ENCODE measurements at places on chromosomes 11 and 22.

DNA sequence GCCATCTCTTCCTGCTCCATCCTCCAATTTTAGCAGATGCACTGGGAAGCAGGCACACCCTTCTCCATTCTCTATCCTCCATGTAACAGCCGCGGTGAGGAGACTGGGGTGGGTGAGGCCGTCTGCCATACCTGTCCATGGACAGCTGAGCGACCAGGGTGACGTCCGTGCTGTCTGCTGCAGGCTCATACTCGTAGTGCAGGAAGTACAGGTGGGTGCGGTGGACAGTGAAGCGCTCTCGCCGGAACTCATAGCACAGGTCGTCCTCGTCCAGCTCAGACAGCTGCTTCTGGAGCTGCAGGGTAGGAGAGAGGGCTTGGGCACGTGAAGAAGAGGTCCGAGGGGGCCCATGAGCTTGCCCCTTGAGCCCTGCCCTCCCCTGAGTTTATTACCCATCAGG lies 257.8 kb upstream of the SYN3 start:
- DNase-seq = no peak

DNA sequence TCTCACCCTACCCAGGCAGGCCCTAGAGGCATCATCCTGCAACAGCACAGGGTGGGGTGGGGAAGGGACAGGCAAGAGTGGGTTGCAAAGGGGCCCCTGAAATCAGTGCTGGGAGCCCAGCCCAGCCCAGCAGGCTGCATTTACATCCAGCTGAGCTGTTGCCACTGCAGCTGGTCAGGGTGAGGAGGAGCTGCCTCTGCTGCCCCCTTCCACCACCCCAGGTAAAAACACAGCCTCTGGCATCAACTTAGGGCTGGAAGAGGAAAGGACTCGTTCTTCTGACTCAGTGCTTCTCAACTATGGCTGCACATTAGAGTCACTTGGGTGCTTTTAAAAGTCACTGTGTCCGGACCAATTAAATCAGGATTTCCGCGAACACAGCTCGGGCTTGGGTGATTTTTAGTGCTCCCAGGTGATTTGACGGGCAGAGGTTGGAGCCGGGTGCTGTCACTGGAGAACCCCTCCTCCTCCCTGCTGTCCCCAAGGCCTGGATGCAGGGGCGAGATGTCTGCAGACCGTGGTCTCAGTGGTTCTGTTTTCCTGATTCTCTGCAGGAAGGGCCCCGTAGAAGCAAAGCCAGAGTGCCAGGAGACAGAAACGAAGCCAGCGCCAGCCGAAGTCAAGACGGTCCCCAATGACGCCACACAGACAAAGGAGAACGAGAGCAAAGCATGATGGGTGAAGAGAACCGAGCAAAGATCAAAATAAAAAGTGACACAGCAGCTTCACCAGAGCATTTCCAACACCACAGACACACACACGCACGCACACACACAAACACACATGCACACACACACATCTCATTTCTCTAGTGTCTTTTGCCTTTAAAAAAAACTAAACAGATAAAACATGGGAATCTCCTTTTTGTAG lies 39.4 kb upstream of the TTC12 start:
- DNase-seq = no peak

GRCh38 chr11:36156161-36156816 lies 132.9 kb downstream of the COMMD9 start:
- DNase-seq = no peak

GRCh38 chr22:48581205-48581766 lies 1246.4 kb downstream of the BRD1 start:
- DNase-seq = no peak

DNA sequence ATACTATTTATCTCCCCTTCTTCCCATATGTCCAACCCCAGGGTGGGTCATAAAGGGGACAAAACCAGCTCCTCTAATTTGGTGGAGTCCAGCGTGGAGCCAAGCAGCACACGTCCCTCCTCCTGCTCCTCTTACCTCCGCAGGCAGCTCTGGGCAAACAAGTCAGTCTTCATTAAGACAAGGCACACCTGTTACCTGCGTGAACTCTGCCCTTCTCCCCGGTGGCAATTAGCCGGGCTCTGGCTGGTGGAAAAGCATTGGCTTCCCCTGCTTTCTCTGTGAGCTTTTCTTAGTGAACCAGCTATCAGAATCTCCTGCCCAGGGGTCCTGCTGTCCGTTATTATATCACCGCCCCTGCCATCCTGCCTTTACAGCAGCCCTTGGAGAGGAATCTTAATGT lies 418.7 kb upstream of the CADM1 start:
- no peak for DNase-seq

- DNase-seq = no peak
These were observed 171.3 kb downstream of the BRD1 start for GRCh38 chr22:49656291-49656851.

Measured in SK-N-MC (cell line).